ENCODE measurements at places on chromosomes 7 and 10. TPM values are rescaled to one million over a fixed set of nuclear protein-coding genes. Genes with fewer than 3 reads are reported as not detected.

GRCh38 chr10:130483691-130484467 is 347.7 kb downstream of the GLRX3 start:
- no peak overlapping the region for H3K27ac ChIP-seq
- H3K4me1 ChIP-seq, result no peaks in the 10 kb centered on the region
- H3K4me3 ChIP-seq, result no peak overlapping the region
- DNase-seq, result no peak
- H3K27me3 ChIP-seq, result no peaks in the 10 kb centered on the region
- H3K36me3 ChIP-seq, result no peaks in the 10 kb centered on the region

DNA sequence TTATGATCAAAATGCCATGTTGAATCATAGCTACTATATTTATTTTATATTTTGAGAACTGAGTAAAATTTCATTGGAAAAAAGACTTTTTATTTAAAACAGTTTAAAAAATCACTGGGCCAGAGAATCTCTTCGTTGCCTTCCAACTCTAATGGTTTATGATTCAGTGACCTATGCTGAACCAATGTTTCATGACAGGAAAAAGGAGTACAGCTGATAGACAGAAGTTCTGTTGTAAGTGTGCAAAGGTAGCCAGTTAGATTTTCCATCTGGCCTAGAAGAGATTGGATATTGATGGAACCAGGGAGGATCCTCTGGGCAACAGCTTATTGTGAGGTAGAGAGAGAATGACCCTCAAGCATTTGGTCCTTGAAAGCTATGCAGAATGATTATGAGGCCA is 745.8 kb downstream of the SUGCT start:
- no peak overlapping the region for H3K4me3 ChIP-seq
- H3K27me3 ChIP-seq, result no peaks in the 10 kb centered on the region
- no peaks in the 10 kb centered on the region for H3K36me3 ChIP-seq
- no peak overlapping the region for H3K27ac ChIP-seq

GRCh38 chr7:112648781-112649180 is 141.4 kb downstream of the TMEM168 start:
- peaks cover 9% of the 10 kb centered on the region for H3K27me3 ChIP-seq
- DNase-seq, result no peak

- no peak for DNase-seq
- peaks cover 16% of the 10 kb centered on the region for H3K36me3 ChIP-seq
These were observed 81.9 kb downstream of the CREM start for GRCh38 chr10:35208536-35208935.

GRCh38 chr10:32253276-32253675 is 93.7 kb downstream of the EPC1 start:
- no peak overlapping the region for H3K4me3 ChIP-seq
- H3K36me3 ChIP-seq, result no peaks in the 10 kb centered on the region
- no peak for DNase-seq
- H3K4me1 ChIP-seq, result no peaks in the 10 kb centered on the region
- H3K27me3 ChIP-seq, result no peaks in the 10 kb centered on the region

- H3K36me3 ChIP-seq, result no peaks in the 10 kb centered on the region
- no peaks in the 10 kb centered on the region for H3K27me3 ChIP-seq
- H3K4me3 ChIP-seq, result no peak overlapping the region
- DNase-seq, result no peak
- no peak overlapping the region for H3K27ac ChIP-seq
- peaks cover 10% of the 10 kb centered on the region for H3K4me1 ChIP-seq
These were observed 69.8 kb upstream of the SEMA3A start for GRCh38 chr7:84264396-84264795.

DNA sequence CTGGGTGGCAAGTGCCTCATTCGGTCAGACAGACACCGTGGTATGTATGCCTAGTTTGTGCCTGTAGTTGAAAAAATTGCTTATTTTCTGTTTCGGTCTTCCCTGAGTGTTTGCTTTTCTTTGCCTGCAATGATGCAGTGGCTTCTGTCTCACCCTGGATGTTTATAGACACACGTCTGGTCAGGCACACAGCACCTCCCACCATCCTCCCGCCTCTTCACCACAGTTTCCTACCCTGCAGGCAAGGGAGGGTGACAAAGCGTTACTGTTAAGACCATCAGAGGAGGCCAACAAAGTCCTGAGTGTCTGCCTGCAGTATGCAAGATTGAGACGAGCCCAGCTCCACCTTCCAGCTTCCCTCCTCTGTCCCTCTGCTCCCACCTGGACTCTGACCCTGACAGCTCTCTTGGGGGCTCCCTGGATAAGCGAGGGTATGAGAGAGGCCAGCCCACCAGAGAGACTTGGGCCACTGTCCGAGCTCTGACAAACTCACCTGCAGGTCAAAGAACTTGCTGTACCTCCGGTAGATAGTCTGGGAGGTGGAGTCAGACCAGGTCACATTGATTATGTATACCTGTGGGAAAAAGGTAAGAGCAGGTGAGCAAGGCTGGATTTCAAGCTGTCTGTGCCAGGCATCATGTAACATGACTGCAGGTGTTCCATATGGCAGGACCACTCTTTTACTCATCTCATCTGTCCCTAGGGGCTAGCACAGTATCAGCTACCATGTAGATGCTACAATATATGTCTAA is 54.4 kb downstream of the SH3PXD2A start:
- no peak for DNase-seq
- H3K4me1 ChIP-seq, result peaks cover 21% of the 10 kb centered on the region
- no peaks in the 10 kb centered on the region for H3K36me3 ChIP-seq
- H3K27me3 ChIP-seq, result peaks cover 8% of the 10 kb centered on the region
- no peak overlapping the region for H3K4me3 ChIP-seq

- no peak for DNase-seq
- H3K36me3 ChIP-seq, result peaks cover 9% of the 10 kb centered on the region
- no peak overlapping the region for H3K27ac ChIP-seq
These were observed 265.7 kb upstream of the BMPER start for GRCh38 chr7:33639552-33640197.

- no peaks in the 10 kb centered on the region for H3K4me1 ChIP-seq
- no peak for DNase-seq
- no peaks in the 10 kb centered on the region for H3K36me3 ChIP-seq
- H3K27me3 ChIP-seq, result no peaks in the 10 kb centered on the region
- no peak overlapping the region for H3K4me3 ChIP-seq
These were observed 79.1 kb downstream of the AASS start for GRCh38 chr7:122064971-122065370.

- no peak overlapping the region for H3K4me3 ChIP-seq
- no peaks in the 10 kb centered on the region for H3K36me3 ChIP-seq
- peaks cover 40% of the 10 kb centered on the region for H3K27me3 ChIP-seq
- DNase-seq, result no peak
- H3K27ac ChIP-seq, result no peak overlapping the region
These were observed 35.8 kb upstream of the HECW1 start for GRCh38 chr7:43076606-43077005.

GRCh38 chr10:108911814-108912541 is 1011.3 kb downstream of the XPNPEP1 start:
- peaks cover 3% of the 10 kb centered on the region for H3K4me1 ChIP-seq
- no peak overlapping the region for H3K27ac ChIP-seq
- peaks cover 16% of the 10 kb centered on the region for H3K27me3 ChIP-seq
- DNase-seq, result no peak

- peaks cover 10% of the 10 kb centered on the region for H3K4me1 ChIP-seq
- peak; percentile 25 for DNase-seq
- no peaks in the 10 kb centered on the region for H3K27me3 ChIP-seq
- peaks cover 3% of the 10 kb centered on the region for H3K36me3 ChIP-seq
- H3K27ac ChIP-seq, result no peak overlapping the region
- H3K4me3 ChIP-seq, result no peak overlapping the region
These were observed 725.8 kb downstream of the PARD3 start for GRCh38 chr10:34089253-34089652.

- no peak overlapping the region for H3K4me3 ChIP-seq
- no peak for DNase-seq
- no peaks in the 10 kb centered on the region for H3K36me3 ChIP-seq
- H3K27ac ChIP-seq, result no peak overlapping the region
These were observed 133.9 kb upstream of the CHST15 start for GRCh38 chr10:124227055-124227975.

DNA sequence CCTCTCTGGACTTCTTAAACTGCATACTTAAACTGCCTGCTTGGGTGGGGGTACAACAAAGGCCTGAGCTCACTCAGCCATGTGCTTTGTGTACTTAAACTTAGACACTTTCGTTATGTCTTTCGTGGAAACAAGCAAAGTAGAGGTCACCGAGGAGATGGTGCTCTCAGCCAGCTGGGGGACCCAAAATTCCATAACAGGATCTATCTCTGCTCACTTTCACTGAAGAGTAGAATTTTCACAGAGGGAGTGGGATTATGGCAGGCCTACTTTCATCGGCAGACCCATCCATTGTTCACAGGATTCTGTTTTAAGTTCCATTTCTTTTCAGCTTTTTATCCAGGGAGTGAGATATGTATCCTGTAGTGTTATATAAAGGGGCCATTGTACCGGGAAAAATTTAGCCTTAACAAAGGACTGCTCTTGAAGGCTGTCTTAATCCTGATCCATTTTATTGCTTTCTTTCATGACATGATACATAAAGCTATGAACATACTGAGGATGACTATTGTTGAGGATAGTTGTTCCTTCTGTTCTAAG is 370.0 kb upstream of the GHITM start:
- H3K4me1 ChIP-seq, result no peaks in the 10 kb centered on the region
- H3K27ac ChIP-seq, result no peak overlapping the region
- no peak overlapping the region for H3K4me3 ChIP-seq
- no peaks in the 10 kb centered on the region for H3K36me3 ChIP-seq
- H3K27me3 ChIP-seq, result no peaks in the 10 kb centered on the region

DNA sequence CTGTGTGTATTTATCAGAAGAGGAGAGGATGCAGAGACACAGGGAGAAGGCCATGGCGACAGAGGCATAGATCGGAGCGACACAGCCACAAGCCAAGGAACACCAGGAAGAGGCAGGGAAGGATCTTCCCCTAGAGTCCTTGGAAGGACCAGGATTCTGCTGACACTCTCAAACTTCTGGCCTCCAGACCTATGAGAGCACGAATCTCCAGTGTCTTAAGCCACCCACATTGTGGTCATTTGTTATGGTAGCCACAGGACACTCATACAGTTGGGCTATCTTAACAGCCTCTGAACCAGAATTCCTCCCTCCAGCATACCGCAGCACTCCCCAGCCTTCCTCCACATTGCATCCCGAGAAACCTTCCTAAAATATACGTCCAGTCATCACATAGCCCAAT is 367.0 kb upstream of the MGMT start:
- peaks cover 20% of the 10 kb centered on the region for H3K4me1 ChIP-seq
- no peak overlapping the region for H3K4me3 ChIP-seq
- no peaks in the 10 kb centered on the region for H3K27me3 ChIP-seq
- no peak overlapping the region for H3K27ac ChIP-seq
- no peak for DNase-seq

DNA sequence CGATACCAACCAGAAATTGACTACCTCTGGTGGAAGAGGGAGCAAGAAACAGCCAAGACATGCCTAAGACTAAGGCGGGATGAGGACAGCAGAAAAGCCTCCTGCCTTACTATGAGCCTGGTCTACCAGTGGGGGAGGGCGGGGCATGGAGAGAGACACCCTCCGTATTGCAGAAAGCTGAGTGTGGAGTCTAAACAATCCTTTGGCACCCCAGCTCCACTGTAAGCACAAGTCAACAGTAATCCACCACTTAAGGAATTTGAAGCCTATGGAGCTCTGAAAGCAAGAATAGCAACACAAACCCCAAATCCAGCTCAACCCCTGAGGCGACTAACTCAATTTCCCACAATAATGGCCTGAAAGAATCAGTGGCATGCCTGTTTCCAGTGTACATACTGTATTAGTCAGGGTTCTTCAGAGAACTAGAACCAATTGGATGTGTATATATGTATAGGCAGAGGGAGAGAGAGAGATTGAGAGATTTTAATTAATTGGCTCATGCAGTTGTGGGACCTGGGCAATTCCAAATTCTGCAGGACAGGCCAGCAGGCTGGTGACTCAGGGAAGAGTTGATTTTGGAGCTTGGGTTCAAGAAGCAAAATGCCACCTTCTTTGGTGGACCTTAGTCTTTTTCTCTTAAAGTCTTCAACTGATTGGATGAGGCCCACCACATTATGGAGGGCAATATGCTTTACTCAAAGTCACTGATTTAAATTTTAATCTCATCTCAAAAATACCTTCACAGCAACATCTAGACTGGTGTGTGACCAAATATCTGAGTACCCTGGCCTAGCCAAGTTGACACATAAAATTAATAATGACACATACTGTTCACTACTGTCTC is 13.5 kb downstream of the PPIF start:
- H3K4me3 ChIP-seq, result no peak overlapping the region
- peaks cover 11% of the 10 kb centered on the region for H3K36me3 ChIP-seq
- H3K27ac ChIP-seq, result no peak overlapping the region
- no peak for DNase-seq

DNA sequence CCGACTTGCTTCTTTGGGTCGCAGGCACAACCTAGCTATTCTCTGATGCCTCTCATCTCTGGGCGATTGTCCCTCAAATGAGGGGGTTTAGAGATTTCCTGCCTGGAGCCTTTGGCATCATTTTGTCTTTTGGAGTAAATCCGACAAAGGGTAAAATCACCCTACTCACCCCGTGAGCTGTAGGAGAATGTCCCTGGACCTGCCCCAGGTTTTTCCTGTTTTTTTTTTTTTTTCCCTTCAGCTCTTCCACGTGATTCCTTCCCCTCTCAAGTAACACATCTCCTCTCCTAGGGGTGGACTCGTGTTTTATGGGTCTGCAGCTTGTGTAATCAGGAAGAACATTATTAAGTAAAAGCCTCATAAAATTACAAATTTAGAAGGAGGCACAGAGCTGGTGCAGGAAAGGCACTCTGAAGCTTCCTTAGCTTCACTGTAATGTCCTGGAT is 128.4 kb upstream of the ZNF746 start:
- no peaks in the 10 kb centered on the region for H3K36me3 ChIP-seq
- peak overlapping the region; percentile 81 for H3K4me3 ChIP-seq
- H3K4me1 ChIP-seq, result peaks cover 24% of the 10 kb centered on the region
- H3K27ac ChIP-seq, result no peak overlapping the region
- no peak for DNase-seq

DNA sequence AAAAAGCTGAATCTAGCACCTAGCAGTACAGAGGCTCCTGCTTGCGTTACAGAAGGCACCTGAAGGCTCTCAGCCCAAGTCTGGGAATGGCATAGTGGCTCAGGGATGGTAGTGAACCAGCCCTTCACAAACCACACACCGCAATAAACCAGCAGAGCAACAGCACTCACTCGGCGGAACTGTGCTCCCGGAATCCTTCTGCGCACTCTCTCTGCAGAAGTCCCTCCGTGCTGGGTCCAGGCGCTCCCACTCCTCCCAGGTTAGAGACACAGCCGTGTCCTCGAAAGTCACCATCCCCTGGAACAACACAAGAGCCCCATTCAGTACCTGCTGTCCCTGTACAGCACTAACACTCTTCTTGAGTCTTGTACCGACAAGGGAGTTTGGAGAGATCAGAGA is 1.5 kb downstream of the ZNF394 start:
- no peaks in the 10 kb centered on the region for H3K27me3 ChIP-seq
- H3K4me3 ChIP-seq, result peak overlapping the region; percentile 100
- peaks cover 33% of the 10 kb centered on the region for H3K4me1 ChIP-seq
- DNase-seq, result no peak

- no peak overlapping the region for H3K27ac ChIP-seq
- H3K36me3 ChIP-seq, result no peaks in the 10 kb centered on the region
- DNase-seq, result no peak
- peaks cover 16% of the 10 kb centered on the region for H3K27me3 ChIP-seq
- H3K4me3 ChIP-seq, result no peak overlapping the region
- peaks cover 9% of the 10 kb centered on the region for H3K4me1 ChIP-seq
These were observed 27.3 kb upstream of the PRTFDC1 start for GRCh38 chr10:24979685-24980084.

The LRGUK gene
- total RNA-seq, result 0.30 TPM

The STEAP4 gene
- total RNA-seq, result 0.11 TPM

The GRM8 gene
- total RNA-seq, result 0.86 TPM

The ADCYAP1R1 gene
- not detected for total RNA-seq
